ENCODE measurements at places on chromosomes 4 and X.

GRCh38 chr4:8696369-8697127 is 104.0 kb downstream of the CPZ start:
- DNase-seq: no peak

GRCh38 chr4:104879854-104880253 is 266.8 kb upstream of the TET2 start:
- DNase-seq: no peak

DNA sequence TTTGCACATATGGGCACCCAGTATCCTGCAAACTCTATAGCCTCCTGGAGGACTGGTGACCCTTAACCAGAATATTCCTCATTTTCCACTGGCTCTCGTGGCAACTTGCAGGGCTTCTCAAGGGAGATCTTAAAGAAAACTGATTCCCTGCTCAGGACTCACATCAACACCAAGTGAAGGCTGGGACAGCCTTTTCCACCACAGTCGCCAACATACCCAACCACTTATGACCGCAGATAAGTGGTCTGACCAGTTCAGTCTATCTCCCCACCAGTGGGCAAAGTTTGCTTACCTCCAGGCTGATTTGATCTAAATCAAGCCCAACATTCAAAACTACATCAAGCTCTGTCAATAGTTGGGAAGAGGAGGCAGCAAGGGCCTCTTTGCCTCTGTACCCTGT is 289.3 kb upstream of the GATB start:
- DNase-seq: no peak

DNA sequence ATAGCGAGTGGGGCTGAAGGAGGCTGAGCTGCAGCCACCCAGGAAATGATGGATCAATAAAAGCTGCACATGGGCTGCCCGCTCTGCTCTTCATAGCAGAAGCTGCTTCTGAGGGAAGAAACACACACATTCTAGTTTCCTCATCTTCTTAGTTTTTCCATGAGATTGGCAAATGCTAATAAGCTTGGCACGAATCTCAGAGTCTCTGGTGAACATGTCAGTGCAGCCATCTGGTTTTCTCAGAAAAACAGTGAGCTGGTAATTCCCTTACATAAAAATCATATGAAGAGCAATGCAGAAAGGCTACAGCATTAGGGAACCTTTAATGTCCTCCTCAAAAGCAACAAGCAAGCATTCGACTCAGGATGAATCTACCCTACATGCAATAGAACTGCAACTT is 69.9 kb downstream of the GATB start:
- no peak for DNase-seq

- no peak for DNase-seq
These were observed 150.1 kb downstream of the DIPK2B start for GRCh38 chrX:45050558-45050957.

- no peak for DNase-seq
These were observed 78.4 kb downstream of the KCNIP4 start for GRCh38 chr4:21869978-21870745.

DNA sequence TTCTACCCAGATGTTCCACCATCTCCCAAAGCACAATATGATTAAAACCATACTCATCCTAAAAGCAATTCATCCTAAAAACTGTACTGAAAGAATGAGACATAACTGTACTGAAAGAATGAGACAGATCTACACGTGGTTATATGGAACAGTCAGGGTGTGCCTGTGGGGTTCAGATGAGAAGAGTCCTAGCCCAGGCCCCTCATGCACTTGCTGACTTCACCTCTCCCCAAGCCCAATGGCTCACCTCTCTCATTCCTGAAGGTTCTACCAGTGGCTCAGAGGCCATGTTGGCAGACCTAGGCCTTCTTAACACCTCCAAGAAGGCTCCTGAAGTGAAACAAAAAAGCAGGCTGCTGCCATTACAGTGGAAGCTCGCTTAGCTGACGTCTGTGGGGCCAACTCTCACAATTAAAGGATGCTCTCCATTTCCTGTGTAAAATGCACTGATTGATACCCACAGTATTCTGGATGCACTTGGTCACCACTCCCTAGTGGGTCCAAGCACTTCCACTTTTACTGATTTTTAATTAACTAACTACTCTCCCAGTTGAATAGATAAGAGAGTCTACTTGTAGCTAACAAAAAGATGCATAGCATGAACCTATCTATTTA is 3.8 kb downstream of the PLAC1 start:
- no peak for DNase-seq

DNA sequence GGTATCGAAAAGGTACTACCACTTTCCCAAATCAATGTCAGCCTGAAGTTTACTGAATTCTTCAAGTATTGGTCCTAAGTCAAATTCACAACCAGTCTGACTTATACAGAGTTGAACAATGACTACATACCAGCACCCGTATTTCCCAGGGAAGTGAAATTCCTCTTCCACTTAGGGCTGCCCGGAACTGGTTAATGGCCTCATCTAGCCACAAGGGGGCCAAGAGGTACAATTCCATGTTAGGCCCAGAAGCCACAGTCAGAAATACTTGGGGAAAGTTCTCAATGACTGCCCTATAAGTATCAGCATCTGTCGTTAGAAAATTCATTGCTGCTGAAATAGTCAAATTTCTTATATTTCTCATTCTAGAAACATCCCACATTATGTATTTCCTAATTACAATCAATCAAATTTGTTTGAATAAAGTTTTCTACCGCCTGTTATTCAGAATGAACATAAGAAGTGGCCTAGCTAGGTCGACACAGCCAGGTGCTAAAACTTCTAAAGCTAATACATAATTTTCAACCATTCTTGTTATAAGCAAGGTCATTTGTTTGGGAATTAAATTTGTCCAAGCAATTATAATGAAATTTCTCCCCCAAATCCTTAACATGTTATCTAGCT is 5.6 kb upstream of the PCDH7 start:
- no peak for DNase-seq

DNA sequence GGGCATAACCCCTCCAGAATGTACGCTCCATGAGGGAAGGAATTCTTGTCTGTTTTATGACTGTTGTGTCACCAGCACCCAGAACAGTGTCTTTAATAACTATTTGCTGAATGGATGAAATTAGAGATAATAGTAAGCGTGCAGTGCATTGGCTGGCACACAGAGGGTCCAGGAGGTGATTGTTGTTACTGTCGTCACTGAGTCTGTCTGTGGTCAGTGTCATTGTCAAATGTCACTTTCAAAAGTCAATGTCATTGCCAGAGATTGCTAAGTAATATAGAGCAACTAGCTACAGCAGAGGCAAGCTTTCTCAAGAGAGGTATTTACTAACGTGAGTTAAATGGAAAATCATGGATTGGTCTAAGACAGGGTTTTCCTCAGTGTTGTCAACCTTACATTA is 70.7 kb downstream of the ARHGEF38 start:
- DNase-seq: no peak

- DNase-seq: no peak
These were observed 147.5 kb upstream of the FAM241A start for GRCh38 chr4:111997785-111998184.

GRCh38 chr4:83581411-83582288 is 45.7 kb downstream of the GPAT3 start:
- no peak for DNase-seq

GRCh38 chr4:176413171-176413570 is 93.4 kb downstream of the SPCS3 start:
- DNase-seq: no peak

- DNase-seq: no peak
These were observed 8.0 kb downstream of the AMOT start for GRCh38 chrX:112832481-112833095.

DNA sequence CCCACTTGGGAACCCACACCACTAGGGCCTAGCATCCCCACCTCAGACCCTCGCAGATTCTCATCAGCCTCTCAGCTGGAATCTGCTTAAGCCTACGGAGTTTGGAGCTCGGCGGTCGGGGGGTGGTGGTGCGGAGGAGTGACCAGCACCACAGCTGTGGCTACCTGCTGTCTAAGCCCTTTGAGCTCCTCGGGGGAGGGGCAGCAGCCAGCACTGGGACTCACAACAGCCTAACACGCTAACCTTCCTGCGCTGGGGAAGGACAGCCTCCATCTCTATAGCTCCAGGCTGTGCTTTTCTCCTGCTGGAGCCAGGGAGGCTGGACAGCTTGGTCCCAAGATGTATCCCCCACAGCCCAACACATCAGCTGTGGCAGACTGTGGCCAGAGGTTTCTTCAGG is 281.5 kb downstream of the USP46 start:
- no peak for DNase-seq

DNA sequence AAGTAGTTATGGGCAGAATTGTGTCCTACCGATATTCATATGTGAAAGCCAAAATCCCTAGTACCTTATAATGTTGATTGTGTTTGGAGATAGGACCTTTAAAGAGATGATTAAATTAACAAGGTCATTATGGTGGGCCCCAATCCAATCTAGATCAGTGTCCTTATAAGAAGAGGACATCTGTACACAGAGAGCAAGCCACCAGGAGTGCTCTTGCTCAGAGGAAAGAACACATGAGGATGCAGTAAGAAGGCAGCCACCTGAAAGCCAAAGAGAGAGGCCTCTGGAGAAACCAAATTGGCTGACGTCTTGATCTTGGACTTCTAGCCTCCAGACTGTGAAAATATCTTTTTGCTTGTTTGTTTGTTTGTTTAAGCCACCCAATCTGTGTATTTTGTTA is 1290.8 kb upstream of the PABPC4L start:
- DNase-seq: no peak

DNA sequence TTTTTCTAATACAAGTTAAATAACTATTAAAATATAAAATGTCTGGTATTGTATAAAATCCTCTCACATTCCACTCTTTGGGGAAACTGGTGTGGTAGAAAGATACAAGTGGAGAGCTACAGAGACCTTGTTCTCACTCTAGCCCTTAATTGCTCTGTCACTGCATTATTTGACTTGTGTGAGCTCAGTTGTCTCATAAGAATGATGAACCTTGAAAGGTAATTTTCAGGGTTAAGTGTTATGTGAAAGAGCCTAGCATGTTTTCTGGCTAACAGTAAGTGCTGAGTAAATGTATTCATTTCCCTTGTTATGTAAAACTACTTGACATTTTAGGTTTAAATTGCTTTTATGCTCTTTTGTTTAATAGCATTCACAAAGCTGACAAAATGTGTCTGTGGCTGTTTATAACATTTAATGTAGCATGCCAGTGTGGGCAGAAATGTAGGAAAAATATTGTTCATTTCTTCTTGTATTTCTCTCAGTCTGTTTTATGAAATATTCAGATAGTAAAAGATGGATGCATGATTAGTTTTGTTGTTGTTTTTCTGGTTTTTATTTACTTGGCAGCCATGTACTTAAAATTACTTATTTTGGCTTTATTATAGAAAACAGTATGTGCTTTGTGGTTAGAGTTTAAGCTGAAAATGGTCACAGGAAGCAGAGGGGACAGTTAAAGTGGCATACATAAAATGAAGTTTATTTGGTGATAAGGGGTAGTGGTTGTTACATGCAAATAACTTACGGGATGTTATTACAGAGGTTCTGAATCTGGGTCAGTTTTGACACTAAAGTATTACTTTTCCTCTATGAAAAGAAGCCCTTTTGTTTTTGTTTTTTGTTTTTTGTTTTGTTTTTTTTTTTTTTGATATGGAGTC is 29.2 kb downstream of the SLAIN2 start:
- no peak for DNase-seq

- no peak for DNase-seq
These were observed 508.7 kb upstream of the DIPK2B start for GRCh38 chrX:45709381-45709780.
